ENCODE measurements at places on chromosomes 11 and 22.
A peak's percentile ranks its signal among the peaks of the same experiment; 100 is the strongest.

- no peak overlapping the region for H3K4me3 ChIP-seq
- no peak overlapping the region for H3K27ac ChIP-seq
- DNase-seq = no peak
- no peaks in the 10 kb centered on the region for H3K4me1 ChIP-seq
Observed at GRCh38 chr11:71482746-71483364, 29.9 kb downstream of the NADSYN1 start.

DNA sequence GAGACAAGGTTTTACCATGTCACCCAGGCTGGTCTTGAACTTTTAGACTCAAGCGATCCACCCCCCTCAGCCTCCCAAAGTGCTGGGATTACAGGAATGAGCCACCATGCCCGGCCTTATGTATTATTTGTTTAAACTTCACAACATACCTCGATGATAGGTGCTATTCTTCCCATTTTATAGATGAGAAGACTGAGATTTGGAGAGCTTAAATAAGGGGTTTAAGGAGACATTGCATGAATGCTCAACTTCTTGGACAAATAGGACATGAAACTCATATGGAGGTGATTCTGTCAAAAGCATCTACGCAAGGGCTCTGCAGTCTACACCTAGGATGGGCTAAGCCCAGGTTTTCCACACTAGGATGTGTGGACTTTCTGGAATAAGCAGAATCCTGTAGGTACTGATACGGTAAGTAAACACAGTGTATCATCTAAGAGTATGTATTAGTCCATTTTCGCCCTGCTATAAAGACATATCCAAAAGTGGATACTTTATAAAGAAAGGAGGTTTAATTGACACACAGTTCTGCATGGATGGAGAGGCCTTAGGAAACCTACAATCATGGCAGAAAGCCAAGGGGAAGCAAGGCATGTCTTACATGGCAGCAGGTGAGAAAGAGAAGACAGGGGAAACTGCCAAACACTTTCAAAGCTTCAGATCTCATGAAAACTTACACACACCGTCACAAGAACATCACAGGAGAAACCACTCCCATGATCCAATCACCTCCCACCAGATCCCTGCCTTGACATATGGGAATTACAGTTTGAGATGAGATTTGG lies 62.8 kb upstream of the CAPRIN1 start:
- no peak overlapping the region for H3K27ac ChIP-seq
- H3K4me1 ChIP-seq = no peaks in the 10 kb centered on the region
- H3K36me3 ChIP-seq = no peaks in the 10 kb centered on the region
- H3K4me3 ChIP-seq = no peak overlapping the region
- no peaks in the 10 kb centered on the region for H3K27me3 ChIP-seq

DNA sequence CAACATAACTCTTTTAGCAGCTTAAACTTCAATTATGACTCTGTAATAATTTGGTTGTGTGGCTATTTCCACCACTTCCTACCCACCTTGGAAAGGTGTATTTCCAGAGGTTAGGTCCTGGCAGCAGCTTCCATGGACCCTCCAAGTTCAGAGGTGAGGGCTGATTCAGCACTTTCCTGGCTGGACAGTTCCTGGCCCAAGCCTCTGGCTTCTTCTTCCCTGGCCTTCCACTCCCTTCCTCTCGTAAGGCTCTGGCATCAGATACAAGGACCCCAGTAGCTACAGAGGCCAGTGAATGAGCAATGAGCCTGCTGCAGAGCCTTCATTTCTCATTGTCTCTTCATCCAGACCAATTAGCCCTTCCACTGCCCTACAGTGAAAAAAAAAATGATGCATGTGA lies 98.1 kb upstream of the KIRREL3 start:
- DNase-seq = no peak
- no peaks in the 10 kb centered on the region for H3K36me3 ChIP-seq
- H3K27me3 ChIP-seq = no peaks in the 10 kb centered on the region
- no peak overlapping the region for H3K4me3 ChIP-seq
- no peak overlapping the region for H3K27ac ChIP-seq

DNA sequence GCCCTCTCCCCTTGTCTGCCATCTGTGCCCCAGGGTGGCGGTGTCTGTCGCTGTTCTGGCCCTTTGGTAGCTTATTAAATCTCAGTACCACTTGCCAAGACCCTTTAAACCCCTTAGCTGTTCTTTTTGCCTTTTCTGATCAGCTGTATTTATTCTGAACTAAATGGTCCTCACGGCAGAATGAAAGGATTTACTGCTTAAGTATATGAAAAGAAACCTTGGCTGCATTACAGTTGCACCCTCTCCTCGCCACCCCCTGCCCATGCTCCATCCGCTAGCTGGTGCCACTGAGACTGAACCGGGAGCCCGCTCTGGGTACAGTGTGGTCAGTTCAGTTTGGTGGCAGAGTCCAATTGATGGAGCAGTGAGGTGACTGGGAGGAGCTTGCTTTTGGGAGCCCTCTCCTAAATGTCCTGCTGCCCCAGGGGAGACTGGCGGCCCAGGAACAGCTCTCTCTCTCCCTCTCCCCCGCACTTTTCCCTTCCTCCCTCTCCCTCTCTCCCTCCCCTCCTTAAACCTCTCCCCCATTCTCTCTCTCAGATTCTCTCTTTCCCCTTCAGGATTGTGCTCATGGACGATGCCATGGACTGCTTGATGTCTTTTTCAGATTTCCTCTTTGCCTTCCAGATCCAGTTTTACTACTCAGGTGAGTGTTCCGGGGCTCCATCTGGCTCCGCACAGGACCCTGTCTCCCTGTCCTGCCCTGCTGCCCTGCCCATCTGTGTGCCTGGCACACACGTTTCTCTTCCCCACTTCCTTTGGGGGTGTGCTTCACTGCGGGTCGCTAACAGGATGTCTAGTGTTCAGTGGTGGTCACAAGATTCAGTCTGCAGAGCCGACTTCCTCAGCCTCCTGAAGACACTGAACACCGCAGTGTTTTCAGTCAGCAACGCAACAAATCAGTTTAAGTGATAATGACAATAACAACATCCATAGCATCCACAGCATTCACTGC lies 21.8 kb downstream of the ARFGAP2 start:
- H3K36me3 ChIP-seq = no peaks in the 10 kb centered on the region
- H3K4me1 ChIP-seq = peaks cover 3% of the 10 kb centered on the region
- DNase-seq = no peak
- H3K27me3 ChIP-seq = no peaks in the 10 kb centered on the region
- no peak overlapping the region for H3K4me3 ChIP-seq
- no peak overlapping the region for H3K27ac ChIP-seq

GRCh38 chr11:19829109-19829837 lies 116.6 kb downstream of the NAV2 start:
- H3K27me3 ChIP-seq = no peaks in the 10 kb centered on the region
- no peaks in the 10 kb centered on the region for H3K4me1 ChIP-seq
- DNase-seq = no peak
- no peak overlapping the region for H3K27ac ChIP-seq
- H3K4me3 ChIP-seq = no peak overlapping the region
- H3K36me3 ChIP-seq = no peaks in the 10 kb centered on the region

DNA sequence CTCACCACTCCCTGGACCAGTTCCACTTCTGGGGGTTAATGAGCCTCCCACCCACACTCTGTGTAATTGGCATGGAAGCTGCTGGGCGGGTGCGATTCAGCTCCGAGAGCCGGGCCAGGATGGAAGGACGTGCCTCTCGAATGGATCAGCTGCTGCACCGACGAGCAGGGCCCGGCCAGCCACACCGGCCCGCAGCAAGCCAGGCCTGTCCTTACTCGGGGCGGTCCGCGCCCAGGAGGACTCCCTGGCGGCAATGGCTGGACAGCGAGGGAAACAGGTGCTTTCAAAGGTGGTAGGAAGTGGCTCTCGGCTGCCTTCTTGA lies 4.3 kb upstream of the SHISAL1 start:
- no peak for DNase-seq
- H3K27me3 ChIP-seq = no peaks in the 10 kb centered on the region

- peak; percentile 78 for DNase-seq
- H3K4me3 ChIP-seq = peak overlapping the region; percentile 99
- no peaks in the 10 kb centered on the region for H3K27me3 ChIP-seq
- peaks cover 6% of the 10 kb centered on the region for H3K4me1 ChIP-seq
Observed at GRCh38 chr11:64916040-64916774, 802 bp downstream of the ATG2A start.

GRCh38 chr11:6895010-6895409 lies 2.7 kb upstream of the OR2D2 start:
- no peak overlapping the region for H3K27ac ChIP-seq
- no peaks in the 10 kb centered on the region for H3K4me1 ChIP-seq
- no peak overlapping the region for H3K4me3 ChIP-seq
- no peaks in the 10 kb centered on the region for H3K27me3 ChIP-seq
- DNase-seq = no peak

DNA sequence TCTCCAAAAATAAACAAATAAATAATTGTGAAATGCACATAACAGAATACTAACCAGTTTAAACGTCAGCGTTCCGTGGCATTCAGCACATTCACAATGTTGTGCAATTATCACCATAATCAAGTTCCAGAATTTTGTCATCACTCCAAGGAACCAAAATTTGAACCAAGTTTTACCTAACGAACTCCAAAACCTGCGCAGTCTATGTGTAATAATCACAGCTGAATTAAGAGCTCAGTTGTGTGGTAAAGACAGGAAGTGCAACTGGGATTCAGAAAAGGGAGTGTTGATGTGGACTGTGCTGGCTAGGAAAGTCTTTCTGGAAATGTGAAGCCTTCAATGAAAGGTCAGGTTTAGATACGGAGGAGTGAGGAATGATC lies 5.4 kb upstream of the MCAM start:
- DNase-seq = no peak
- H3K36me3 ChIP-seq = no peaks in the 10 kb centered on the region
- no peak overlapping the region for H3K27ac ChIP-seq
- H3K4me1 ChIP-seq = peaks cover 11% of the 10 kb centered on the region
- no peaks in the 10 kb centered on the region for H3K27me3 ChIP-seq

DNA sequence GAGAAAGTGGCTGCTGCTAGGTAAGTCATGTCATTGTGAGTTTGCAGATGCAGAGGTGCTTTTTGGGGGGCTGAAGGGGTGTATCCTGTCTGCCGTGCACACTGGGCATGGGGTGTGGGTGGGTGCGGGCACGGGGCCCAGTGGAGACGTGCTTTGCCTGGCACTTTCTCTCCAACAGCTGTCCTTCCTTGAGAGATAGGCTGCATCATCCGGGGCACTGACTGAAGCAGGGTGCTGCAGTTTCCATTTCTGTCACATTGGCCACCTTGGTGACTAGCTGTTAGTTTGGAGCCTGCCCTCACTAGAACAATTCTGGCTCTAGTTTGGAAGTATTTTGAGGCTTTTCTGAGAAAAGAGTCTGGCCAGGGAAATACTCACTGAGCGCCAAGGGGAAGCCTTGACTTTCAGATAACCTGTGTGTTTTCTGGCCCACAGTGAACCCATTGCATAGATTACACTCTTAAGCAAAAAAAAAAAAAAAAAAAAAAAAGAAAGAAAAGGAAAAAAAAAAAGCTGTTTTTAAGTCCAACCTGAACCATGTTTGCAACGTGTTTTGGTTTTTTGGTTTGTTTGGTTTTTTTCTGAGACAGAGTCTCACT lies 219.2 kb downstream of the NAV2 start:
- H3K4me3 ChIP-seq = no peak overlapping the region
- H3K27me3 ChIP-seq = no peaks in the 10 kb centered on the region
- H3K4me1 ChIP-seq = peaks cover 20% of the 10 kb centered on the region
- peak; percentile 48 for DNase-seq
- H3K27ac ChIP-seq = peak overlapping the region; percentile 76
- no peaks in the 10 kb centered on the region for H3K36me3 ChIP-seq

- no peak overlapping the region for H3K4me3 ChIP-seq
- no peak overlapping the region for H3K27ac ChIP-seq
- no peaks in the 10 kb centered on the region for H3K27me3 ChIP-seq
- peaks cover 1% of the 10 kb centered on the region for H3K4me1 ChIP-seq
Observed at GRCh38 chr22:44531487-44531886, 33.5 kb upstream of the RTL6 start.

DNA sequence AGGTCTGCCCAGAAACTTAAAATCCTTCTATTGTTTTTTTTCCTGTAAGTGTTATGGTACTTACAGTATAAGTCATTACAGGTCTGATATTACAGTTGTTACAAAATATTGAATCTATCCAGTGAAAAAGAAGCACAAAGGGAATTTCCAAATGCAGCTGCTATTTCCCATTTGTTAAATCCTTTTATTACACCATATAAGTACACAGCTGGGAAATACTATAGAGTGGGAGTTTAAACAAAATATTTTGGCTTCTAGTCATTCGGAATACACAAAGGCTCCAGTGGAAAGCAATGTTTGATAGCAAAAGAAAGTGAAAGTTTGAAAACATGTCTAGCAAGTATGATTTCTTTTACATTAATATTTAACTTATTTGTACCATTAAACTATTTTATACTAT lies 18.0 kb downstream of the SOX6 start:
- no peak overlapping the region for H3K4me3 ChIP-seq
- no peaks in the 10 kb centered on the region for H3K27me3 ChIP-seq
- H3K4me1 ChIP-seq = no peaks in the 10 kb centered on the region
- no peak overlapping the region for H3K27ac ChIP-seq
- no peak for DNase-seq

GRCh38 chr22:45889539-45890350 lies 87.2 kb downstream of the WNT7B start:
- H3K4me1 ChIP-seq = no peaks in the 10 kb centered on the region

DNA sequence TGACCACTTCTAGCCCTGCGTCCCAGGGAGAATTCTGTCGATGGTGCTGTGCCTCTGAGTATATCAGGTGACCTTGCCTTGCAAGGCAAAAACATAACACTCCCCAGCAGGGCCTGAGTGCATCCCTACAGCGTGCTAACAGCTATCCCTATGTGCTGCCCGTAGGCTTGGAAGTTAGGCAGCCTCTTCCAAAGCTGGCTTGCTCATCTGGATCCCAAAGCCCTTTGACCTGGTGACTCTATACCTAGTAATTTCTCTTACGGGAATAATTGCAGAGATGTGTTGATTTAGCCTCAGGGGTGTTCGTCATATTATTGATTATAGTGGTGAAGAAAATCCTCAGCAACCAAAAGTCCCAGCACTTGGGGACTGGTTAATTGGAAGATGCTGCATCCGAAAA lies 32.6 kb upstream of the CRYBB3 start:
- H3K4me3 ChIP-seq = no peak overlapping the region
- no peaks in the 10 kb centered on the region for H3K36me3 ChIP-seq

DNA sequence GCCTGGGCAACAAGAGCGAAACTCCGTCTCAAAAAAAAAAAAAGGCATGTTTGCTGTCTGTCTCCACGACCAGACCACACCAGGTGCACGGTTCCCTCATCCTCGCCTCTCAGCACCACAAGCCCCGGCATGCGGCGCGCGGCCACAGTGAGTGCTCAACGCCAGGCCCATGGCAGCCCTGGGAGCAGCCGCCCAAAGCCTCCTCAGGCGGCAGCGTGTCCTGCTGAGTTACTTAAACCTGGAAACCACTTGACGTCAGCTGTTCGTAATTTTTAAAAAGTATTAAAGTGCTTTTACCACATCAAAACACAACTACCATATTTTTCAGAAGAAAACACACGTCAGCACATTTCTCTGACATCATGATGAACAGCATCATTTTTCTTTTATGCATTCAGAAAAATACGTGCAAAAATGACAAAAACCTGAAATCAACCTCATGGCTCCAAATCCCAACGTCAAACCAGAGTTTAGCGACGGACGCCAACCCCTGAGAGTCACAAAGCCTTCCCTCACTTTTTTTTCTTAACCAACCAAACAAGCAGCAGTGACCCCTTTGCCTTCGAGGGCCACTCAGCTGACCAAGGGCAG lies 2.1 kb downstream of the DEAF1 start:
- H3K4me3 ChIP-seq = no peak overlapping the region
- H3K27ac ChIP-seq = no peak overlapping the region
- no peak for DNase-seq
- H3K36me3 ChIP-seq = no peaks in the 10 kb centered on the region
- H3K27me3 ChIP-seq = no peaks in the 10 kb centered on the region

GRCh38 chr11:134479206-134480135 lies 67.4 kb upstream of the B3GAT1 start:
- H3K27me3 ChIP-seq = no peaks in the 10 kb centered on the region
- DNase-seq = no peak
- H3K4me1 ChIP-seq = no peaks in the 10 kb centered on the region
- H3K4me3 ChIP-seq = no peak overlapping the region
- H3K36me3 ChIP-seq = no peaks in the 10 kb centered on the region

Measured in ovary (tissue), 10 donors.